ENCODE measurements at places on chromosomes 5 and 9.
A peak's percentile ranks its signal among the peaks of the same experiment; 100 is the strongest.

DNA sequence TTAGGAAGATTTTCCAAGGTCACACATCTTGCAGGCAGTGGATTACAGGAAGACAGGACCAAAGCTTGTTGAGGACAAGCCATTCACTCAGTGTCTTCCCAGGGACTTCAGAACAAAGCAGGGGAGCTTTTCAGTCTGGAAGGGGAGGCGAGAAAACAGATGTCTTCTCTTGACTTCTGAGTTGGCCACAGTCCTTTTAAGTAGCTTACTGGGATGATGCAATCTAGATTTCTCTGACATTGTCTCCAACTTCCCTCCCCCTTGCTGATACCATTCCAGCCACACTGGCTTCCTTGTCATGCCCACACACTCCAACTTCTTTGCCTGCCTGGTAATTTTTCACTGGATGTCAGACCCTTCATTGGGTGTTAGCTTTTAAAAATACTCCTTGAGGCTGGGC lies 174.2 kb upstream of the TBC1D2 start:
- DNase-seq: no peak

DNA sequence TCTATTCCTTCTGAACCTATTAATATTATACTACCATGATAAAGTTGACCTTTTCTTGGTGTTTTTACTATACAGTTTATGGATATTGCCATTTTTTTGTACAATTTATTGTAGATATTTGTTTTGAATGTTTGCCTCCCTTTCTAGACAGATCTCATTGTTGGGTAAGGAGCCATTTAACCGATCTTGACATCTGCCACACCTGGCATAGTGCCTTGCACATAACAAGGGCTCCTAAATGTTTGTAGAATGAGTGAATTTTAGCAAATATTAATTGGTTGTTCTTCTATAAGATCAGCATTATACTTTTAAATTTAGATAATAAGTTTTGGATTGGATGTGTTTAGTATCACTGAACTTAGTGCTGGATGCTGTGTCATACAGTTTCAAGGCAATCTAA lies 175.3 kb downstream of the GDNF start:
- DNase-seq: no peak

GRCh38 chr5:2747363-2748162 lies 3.9 kb downstream of the IRX2 start:
- no peak for DNase-seq

DNA sequence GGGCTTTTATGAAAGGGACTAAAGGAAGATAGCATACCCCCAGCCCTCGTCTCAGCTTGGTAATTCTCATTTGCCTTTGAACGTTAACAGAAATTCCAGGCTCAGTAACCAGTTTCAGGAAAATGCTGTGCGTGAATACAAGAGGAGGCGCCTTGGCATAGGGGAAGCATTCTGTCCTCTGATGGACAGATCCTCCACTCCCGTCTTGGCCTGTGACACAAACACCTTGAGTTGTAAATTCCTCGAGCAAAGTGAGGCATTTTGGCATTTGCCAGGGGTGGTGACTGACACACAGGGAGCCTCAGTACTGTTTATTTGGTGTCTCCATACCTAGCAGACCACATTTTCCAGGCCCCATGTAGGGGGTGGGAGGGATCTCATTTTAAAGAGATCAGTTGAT lies 44.8 kb downstream of the APTX start:
- DNase-seq: no peak

DNA sequence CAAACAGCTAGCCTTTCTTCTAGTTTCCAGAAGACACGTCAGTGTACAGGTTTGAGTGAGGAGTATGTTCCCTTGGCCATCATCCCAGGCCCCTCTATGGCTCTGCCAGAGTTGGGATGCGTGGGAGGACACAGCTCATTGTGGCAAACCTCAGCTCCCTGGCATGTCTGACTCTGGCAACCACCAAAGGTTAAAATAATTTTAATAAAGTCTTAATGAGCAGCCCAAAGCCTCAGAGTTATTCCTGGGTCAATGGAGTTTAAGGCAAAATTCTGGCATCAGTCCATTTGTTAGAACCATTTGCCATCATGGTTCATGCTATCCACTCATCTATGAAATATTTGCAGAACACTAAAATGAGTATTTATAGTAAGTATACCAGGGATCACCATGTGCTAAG lies 79.8 kb upstream of the PAPPA start:
- no peak for DNase-seq

GRCh38 chr5:181058786-181059296 lies 18.8 kb downstream of the BTNL9 start:
- DNase-seq: no peak

GRCh38 chr5:79692596-79692995 lies 3.0 kb downstream of the CMYA5 start:
- no peak for DNase-seq

DNA sequence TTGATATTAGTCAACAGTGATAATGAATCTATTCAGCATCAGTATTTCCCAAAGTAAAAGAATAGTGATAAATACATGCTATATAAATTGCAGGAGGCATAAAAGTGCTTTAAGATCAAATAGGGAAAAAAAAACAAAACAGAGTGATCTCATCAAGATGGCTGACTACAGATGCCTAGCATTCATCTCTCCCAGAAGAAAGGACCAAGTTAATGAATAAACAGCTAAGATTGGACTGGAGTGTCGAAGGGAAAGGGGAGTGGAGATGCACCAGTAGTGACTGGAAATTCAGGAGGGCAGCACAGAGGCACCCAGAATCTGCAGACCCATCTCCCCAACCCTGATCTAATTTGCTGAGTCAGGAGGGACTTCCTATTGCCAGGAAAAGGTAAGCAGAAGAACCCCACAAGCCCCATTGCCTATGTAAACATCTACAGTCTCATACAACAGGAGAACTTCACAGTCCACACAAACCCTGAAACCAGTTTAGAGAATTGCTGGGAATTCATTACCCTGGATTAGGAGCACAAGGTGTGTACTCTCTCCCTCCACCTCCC lies 699.4 kb downstream of the PTPRD start:
- DNase-seq: no peak

GRCh38 chr5:167143716-167144115 lies 1147.7 kb upstream of the WWC1 start:
- DNase-seq: no peak

- no peak for DNase-seq
Measured at GRCh38 chr9:77952635-77953328, 78.8 kb downstream of the GNAQ start.

GRCh38 chr5:157167214-157167621 lies 1.2 kb upstream of the GARIN3 start:
- DNase-seq: no peak

- peak; percentile 10 for DNase-seq
Measured at GRCh38 chr5:91332267-91333045, 50.7 kb downstream of the ARRDC3 start.
